ENCODE measurements at places on chromosomes 11 and 22. TPM values are rescaled to one million over a fixed set of nuclear protein-coding genes. Genes with fewer than 3 reads are reported as not detected.

GRCh38 chr22:35601743-35602615 lies 15.2 kb downstream of the MB start:
- peak; percentile 27 for DNase-seq
- no peak overlapping the region for H3K27ac ChIP-seq
- H3K36me3 ChIP-seq, result no peaks in the 10 kb centered on the region
- no peak overlapping the region for H3K4me3 ChIP-seq

DNA sequence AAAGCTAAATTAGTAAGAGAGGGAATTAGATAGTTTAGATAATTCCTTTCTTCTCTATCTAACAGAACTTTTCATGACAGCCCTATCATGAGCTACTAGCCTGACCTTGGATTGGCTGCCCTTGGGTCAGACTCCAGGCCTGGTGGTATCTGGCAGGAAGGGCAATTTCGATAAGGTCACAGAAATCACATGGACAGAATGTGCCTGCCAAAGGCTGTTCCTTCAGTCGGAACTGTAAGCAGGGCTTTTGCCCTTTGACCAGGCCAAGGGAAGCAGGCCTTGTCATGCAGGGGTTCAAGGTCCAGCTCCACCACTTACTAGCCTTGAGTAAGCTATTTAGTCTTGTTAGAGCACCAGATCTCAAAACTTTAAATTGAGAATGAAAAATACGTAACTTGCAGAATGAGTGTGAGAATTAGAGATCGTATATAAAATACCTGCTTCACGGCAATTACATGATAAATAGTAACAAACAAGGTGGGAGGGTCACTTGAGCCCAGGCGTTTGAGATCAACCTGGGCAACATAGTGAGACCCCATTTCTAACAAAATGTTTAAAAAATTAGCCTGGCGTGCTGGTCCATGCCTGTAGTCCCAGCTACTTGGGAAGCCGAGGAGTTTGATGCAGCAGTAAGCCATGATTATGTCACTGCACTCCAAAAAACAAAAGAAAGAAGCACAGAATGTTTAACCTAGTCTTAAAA lies 60.8 kb upstream of the SC5D start:
- H3K4me1 ChIP-seq, result no peaks in the 10 kb centered on the region
- H3K4me3 ChIP-seq, result no peak overlapping the region
- DNase-seq, result no peak
- H3K36me3 ChIP-seq, result no peaks in the 10 kb centered on the region
- peak overlapping the region; percentile 30 for H3K27ac ChIP-seq

- H3K27ac ChIP-seq, result no peak overlapping the region
- peaks cover 7% of the 10 kb centered on the region for H3K4me1 ChIP-seq
- DNase-seq, result no peak
- no peaks in the 10 kb centered on the region for H3K27me3 ChIP-seq
- H3K36me3 ChIP-seq, result no peaks in the 10 kb centered on the region
These were observed 627 bp upstream of the APOA5 start for GRCh38 chr11:116792144-116792868.

DNA sequence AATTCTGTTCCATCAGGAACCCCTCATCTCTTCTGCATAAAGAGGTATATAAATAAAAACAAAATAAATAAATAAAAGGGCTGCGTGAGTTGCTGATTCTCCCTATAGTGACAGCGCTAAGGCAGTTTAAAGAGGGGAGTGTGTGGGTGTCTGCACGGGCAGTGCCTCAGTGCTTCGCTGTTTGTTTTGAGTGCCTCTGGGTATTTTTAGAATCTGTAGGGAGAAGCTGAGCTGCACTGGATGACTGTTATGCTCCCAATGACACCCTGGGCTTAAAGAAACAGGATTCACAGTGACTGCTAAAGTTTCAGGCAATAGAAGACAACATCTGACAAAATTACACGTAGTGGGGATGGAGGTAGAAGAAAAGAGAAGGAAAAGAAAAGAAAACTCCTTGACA lies 38.8 kb downstream of the SLC1A2 start:
- H3K36me3 ChIP-seq, result no peaks in the 10 kb centered on the region
- no peaks in the 10 kb centered on the region for H3K27me3 ChIP-seq
- no peak for DNase-seq
- no peak overlapping the region for H3K27ac ChIP-seq
- H3K4me1 ChIP-seq, result no peaks in the 10 kb centered on the region

CST6 gene
- total RNA-seq, result 5.9 TPM

OR4C46 gene
- total RNA-seq, result not detected

Measured in kidney (tissue), 22 donors.